ENCODE measurements at places on chromosomes 12 and 14.

DNA sequence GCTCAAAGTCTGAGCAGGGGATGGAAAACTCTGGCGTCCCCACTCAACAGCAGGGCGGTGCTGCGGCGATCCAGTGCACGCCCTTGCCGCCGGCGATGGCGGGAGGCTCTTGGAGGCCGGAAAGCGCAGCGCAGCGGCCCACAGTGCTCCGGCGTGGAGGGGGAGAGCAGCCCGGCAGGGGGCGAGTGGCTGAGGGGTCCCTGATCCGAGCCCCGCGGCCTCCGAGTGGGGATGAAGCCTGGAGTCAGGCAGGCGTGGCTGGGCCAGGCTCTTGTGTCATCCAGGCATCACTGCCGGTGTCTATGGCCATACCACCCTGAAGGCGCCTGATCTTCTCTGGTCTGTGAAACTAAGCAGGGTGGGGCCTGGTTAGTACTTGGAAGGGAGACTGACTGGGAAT, 183.1 kb downstream of the ALG10 start:
- no peak for DNase-seq

- DNase-seq = no peak
Observed at GRCh38 chr12:59087077-59087673, 166.9 kb upstream of the LRIG3 start.

GRCh38 chr12:42010715-42011114, 134.0 kb downstream of the GXYLT1 start:
- no peak for DNase-seq

- no peak for DNase-seq
Observed at GRCh38 chr12:95601091-95601961, 50.0 kb upstream of the USP44 start.

GRCh38 chr12:75882421-75882820, 149.2 kb downstream of the PHLDA1 start:
- no peak for DNase-seq

DNA sequence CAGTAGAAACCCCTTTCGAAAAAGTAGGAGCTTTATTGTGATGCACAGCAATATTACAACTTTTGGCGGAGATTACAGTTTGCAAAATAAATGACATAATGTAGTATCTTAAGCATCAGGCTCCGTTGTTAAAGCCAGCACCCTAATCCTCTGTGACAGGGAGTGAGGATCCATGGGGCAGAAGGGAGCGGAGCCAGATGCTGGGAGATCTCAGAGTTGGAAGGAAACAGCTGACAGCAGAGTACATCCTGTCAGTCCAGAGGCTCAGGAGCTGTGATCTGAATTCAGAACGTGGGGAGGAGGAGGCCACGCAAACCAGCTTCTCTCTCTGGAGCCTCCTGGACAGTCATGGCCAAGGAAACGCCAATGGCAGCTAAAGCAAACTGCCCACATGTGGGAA, 55.7 kb downstream of the TMTC1 start:
- no peak for DNase-seq

- no peak for DNase-seq
Observed at GRCh38 chr14:97771340-97772045, 974.3 kb downstream of the VRK1 start.

GRCh38 chr14:64249363-64249762, 44.8 kb downstream of the ESR2 start:
- DNase-seq = no peak

- DNase-seq = no peak
Observed at GRCh38 chr12:12350868-12351463, 924 bp upstream of the MANSC1 start.

- no peak for DNase-seq
Observed at GRCh38 chr12:62260733-62261683, 804 bp downstream of the USP15 start.

DNA sequence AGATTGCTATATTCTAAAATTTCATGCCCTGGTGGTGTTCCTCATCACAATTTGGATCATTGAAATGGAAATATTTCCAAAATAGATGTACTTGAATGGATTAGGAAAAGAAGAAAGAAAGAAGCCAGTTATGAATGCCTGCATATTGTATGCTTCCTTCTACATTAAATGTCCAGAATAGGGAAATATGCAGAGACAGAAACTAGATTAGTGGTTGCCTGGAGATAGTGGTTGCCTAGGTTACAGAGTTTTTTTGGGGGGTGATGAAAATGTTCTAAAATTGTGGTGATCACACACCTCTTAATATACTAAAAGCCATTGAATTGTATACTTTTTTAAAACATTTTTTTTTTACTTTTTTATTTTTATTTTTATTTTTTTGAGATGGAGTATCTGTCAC, 18.0 kb downstream of the TUBA1A start:
- DNase-seq = no peak

GRCh38 chr12:100365411-100365810, 8.5 kb downstream of the SLC17A8 start:
- no peak for DNase-seq

- DNase-seq = no peak
Observed at GRCh38 chr14:57519043-57519442, 25.4 kb upstream of the CCDC198 start.

- DNase-seq = no peak
Observed at GRCh38 chr14:43145361-43145760, 1361.7 kb downstream of the FSCB start.

GRCh38 chr12:12681061-12681765, 14.8 kb downstream of the GPR19 start:
- DNase-seq = no peak

- DNase-seq = no peak
Observed at GRCh38 chr12:117662220-117662619, 300.8 kb upstream of the NOS1 start.

DNA sequence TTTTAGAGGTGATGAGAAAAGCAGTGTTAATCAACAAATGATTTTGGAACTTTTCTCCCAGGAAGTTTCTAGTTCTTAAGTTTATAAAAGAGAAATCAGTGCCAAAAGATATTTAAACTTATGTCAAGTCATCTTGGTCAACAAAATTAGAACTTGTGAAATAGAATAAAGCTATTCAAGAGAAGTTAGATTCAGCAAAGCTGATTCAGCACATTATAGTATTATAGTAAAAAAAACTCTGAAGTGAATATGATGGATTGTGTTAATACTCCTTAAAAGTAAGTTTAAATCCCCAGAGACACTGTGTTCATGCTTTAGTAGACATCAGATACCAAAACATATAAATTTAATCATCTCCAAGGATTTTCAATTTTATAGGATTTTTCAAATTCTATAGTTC, 210.2 kb upstream of the RPL10L start:
- DNase-seq = no peak

DNA sequence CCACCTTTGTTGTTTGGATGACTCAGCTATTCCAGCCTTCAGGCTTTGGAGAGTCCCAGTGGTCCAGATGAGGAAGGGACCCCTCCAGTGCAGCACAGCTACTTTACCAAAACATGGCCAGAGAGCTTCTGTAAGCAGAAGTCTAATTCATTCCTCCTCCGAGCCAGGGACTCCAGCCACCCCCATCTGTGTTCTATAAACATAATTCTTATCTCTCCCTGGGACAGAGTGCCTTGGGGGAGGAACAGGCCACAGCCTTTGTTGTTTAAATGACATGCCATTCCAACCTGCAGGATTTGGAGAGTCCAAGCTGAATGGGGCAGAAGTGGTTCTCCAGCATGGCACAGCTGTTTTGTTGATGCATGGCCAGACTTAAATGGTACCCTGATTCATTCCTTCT, 994.0 kb downstream of the TRHDE start:
- no peak for DNase-seq

DNA sequence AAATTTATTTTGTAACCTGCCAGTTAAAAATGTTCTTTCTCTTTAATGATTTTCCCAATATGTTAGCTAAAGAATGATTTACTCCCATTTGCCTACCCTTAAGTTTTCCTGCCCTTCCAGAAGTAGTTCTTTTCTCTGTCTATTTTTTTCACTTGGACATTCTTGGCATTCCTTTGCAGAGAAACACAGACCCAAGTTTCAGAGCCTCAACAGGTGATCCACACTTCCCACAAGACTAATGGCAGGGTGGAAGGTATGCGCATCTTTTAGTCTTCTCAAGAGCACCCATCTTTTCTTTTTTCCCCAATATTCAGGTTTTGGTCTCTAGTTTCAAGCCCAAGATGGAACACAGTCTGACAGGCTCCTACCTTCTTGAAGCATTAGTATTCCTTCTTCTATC, 420.7 kb downstream of the ADAMTS20 start:
- DNase-seq = no peak

All from SW 1271 (cell line).